ENCODE measurements at places on chromosomes 12 and 14.

- no peak for DNase-seq
These were observed at the start of gene MYF5 for GRCh38 chr12:80716696-80717469. MYF5 (plus strand) TSS chr12:80716912; CDS start chr12:80717064, 152 bp downstream.

GRCh38 chr12:1830981-1831963 is 10.9 kb downstream of the LRTM2 start:
- DNase-seq, result no peak

DNA sequence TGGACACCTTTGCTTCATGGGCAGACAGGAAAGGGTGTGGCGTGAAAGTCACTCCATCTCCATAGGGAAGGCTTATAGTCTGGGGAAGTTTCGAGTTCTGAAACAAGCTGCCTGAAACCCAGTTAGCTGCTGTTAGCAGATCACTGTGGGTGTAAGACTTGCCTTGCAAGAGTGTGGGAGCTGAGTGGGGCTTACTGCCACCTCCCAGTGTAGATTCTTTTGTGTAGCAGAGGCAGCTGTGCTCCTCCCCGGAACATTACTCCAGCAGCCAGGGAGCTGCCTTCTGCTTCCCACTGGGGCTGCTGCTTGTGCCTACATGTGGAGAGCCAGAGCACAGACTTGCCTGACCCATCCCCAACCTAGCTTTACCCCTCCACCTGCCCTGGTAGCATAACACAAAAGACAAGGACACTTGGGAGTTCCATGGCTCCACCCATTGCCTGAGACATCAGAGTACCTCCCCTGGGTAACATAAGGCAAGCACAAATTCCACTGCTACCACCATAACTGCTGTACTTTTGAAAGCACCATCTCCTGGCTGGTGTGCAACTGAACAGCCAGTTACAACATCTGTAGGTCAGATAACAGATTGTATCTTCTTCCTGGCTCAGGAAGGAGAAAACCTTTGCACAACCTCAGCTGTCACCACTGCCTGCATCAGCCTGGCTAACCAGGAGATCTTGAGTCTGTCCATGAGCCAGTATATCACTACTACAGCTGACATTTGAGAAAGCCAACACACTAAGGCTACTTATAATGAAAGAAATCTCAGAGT is 69.5 kb downstream of the ADAMTS20 start:
- DNase-seq, result no peak

- no peak for DNase-seq
These were observed 5.0 kb downstream of the STAT6 start for GRCh38 chr12:57106021-57106708.

DNA sequence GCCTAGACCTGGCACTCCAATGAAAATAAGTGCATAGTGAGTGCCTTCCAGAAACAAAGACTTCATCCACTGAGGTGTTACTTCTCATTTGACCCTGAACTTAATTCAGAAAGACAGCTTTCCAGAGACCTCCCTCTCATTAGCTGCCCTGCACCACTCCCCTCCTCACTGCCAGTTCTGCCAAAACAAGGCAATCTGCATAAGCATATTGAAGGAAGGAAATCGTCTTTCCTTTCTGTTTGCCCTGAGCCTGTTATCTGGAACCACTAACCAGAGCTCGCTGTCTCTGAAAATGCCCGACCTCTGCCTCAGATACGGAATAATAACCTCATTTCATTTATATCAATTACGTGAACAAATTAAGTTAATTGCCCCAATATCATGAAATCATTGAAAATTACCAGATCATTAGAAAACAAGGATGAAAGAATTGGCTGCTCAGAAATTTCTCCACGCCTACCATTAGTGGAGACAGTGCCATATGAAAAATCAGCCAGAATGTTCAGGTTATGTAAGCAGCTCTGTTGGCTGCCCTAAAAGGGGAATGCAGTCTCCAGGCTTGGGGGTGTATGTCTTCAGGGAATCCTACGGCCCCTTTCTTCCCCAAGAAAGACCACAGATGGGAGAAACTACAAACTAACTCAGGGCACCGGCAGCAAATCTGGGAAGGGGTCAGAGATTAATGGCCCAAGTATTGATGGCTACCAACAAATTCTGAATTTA is 149.9 kb upstream of the FKBP4 start:
- no peak for DNase-seq

GRCh38 chr12:7190268-7191055 is 976 bp downstream of the PEX5 start:
- peak; percentile 58 for DNase-seq

DNA sequence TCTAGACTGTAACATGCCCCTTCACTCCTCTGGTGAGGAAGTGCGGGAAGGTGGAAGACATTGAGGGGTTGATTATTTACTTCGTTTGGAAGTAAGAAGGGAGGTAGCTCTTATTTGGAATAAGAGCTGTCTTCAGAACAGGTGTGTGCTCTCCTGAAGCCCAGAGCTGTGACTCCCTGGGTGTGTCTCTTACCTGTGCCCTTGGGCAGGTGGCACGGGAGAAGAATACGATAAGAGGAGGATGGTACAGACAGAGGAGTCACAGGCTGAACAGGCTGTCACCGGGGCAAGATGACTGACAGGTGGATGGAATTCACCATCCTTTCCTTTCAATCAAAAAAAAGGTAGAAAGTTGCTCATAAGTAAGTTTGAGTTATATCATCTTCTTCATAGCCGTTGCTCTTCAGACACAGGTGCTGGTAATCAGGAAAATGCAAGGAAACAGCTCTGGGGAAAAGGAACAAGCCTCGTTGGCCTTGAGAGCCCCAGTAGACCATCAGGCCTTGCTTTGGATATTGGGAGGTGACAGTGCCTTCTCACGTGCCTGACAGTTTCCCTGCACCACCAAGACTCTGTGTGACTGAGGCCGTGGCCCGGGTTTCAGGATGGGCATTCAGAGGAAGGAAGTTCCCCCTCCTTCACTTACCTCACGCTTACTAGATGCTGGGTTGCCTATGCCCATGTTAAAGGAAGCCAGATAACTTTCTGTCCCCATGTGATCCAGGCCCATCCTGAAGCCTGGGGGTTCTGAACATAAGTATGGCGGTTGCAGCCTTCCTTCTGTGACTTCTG is 120.4 kb downstream of the ETV6 start:
- no peak for DNase-seq

DNA sequence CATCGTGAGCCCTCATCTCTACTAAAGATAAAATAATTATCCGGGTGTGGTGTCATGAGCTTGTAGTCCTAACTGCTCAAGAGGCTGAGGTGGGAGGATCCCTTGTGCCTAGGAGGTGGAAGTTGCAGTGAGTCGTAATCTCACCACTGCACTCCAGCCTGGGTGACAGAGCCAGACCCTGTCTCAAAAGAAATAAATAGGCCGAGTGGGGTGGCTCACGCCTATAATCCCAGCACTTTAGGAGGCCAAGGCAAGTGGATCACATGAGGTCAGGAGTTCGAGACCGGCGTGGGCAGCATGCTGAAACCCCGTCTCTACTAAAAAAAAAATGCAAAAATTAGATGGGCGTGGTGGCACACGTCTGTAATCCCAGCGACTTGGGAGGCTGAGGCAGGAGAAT is 70.9 kb downstream of the RESF1 start:
- DNase-seq, result no peak

DNA sequence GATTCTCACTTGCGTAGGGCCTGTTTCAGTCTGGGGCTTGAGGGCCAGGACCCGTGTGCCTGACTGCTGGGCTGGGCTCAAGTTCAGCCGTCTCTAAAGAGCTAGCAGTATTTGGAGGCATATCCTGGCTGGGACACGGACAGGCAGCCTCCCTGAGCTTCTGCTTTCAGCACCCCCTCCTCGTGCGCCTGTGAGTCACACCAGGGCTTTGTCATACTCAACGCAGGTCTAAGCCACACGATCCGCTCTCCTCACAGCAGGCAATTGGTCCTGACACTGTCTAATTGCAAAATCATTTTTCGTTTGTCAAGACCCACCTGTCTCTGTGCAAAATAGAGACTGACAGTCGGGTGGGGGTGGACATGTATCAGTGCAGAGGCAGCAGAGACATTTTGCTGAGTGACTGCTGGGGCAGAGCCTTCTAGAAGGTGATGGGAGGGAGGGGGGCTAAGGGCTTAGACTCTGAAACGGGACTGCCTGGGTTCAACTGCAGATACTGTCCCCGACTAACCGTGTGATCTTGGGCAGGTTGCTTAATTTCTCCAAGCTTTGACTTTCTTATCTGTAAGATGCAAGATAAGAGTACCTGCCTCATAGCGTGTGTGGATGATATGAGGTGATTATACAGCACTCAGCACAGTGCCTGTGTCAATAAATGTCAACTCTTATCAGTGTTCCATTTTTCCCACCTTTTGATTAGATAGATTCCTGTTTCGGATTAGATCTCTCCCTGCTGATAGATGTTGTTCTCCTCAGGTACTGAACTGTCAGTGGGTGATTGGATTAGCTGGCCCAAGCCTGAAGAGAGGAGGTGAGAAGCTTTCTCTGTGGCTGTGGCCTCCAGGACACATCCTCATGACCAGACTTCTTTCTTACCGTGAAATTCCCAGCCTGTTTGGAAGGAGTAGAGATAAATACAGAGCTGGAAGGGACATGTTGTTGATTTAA is 53.1 kb downstream of the KCNA1 start:
- DNase-seq, result no peak

- DNase-seq, result no peak
These were observed 229.2 kb downstream of the NRXN3 start for GRCh38 chr14:78399316-78399889.

DNA sequence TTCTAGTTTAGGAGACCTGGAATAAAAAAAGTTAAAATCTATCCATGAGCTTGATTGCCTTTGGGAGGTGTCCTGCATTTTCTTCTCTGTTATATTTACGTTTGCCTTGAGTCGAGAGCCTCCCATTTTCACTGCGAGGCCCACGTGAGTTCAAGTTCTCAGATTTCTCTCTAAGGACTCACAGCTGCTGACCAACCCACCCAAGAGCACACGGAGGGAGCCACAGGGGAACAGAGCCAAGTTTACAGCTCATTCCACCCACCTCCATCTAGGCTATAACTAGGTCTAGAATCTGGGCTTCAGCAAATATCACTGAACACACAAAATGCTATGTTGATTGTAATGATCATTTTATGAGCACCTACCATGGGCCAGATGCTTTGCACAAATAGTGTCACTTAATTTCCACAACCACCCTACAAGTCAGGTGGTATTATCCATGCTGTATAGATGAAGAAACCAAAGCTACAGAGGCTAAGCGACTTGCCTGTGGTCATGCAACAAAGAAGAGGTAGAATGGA is 16.7 kb downstream of the ALDH1L2 start:
- no peak for DNase-seq

- DNase-seq, result no peak
These were observed 194.8 kb upstream of the SEL1L start for GRCh38 chr14:81728447-81728846.

DNA sequence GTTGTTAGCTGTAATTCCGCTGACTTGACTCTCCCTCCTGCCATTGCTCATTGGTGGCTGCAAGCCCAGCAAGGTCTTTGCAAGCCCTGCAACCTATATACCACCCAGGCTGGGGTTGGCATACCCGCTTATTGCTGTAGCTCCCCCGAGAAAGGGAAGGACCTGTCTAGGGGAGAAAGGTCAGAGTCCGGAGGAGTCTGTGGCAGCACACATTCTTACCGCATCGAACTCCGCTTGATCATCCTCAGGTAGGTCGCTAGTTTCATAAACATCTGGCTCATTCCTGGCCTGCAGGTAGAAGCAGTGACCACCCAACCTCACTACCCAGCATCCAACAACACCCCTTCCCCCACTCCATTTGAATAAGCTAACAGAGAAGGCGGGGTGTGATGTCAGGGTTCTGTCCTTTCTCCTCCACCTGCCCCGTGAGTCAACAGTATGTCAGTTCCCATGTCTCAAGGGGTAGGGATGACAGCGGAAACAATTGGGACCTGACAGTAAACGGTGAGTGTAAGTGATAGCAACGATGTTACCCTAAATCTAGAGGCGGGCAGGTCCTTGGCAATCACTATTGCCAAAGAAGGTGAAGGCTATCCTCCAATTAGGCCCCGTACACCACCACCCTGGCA is 1.1 kb downstream of the DCTN2 start:
- no peak for DNase-seq

DNA sequence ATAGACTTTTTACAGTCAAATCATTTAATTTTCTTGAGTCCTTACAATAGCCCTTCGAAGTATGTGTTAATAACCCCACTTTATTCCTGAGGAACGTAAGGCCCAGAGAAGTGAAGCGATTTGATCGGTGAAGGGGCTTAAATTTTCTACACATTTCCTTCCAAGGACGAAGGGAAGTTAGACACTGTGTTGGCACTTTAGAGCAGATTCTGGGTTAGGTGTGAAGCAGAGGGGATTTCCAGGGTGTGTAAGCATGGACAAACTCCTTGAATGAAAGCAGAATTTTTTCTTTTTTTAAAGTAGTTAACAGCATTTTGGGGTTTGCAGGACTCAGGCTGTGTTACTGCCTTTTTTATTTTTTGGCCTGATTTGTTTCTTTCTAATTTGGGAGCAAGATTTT is 38.9 kb downstream of the PRORP start:
- DNase-seq, result no peak

GRCh38 chr12:5269846-5270245 is 162.1 kb upstream of the NTF3 start:
- no peak for DNase-seq

DNA sequence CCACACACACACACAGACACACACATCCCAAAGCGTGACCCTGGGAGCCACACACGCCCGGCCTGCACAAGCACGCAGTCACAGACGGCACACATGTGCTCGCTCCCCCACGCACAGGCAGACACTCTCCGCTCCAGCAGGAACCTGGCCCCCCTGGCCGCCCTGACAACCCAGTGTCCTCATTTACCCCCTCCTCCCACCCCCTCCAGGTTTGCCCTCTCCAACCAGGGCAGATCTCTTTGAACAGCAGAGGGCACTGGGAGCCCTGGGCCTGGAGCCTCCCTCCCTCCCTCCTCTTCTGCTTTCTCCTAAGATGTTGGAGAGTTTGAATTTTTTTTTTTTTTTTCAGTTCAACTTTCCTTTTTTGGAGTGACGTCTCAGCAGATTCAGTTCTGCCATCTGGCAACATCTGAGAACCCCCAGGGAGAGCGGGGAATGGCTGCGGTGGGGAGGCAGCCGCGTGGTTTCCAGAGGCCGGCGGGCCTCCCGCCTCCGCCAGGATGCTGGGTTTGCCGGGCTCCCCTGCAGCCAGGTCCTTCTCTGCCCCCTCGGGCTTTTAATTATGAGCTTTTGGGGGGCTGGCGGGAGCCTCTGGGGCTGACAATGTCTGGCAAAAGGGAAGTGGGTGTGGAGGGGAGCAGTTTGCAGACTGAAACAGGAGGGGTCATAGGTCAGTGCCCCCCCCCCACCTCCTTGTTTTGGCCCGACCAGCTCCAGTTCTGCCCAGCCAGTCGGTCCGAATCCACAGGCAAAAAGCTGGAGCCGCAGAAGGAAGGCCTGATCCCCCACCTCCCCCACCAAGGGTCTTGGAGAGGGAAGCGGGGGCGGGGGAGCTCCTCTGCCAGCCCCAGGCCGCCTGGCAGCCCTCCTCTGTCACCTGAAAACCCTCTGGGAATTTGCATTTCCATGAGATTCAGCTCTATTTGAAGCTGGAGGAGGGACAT is 1.3 kb upstream of the NCOR2 start:
- DNase-seq, result peak; percentile 97

GRCh38 chr14:68278576-68279436 is 459.2 kb downstream of the RAD51B start:
- no peak for DNase-seq

GRCh38 chr14:61229981-61230380 is 51.2 kb downstream of the TMEM30B start:
- no peak for DNase-seq

All from NCI-H2171 (cell line).